ENCODE measurements at places on chromosomes 2 and 18.

GRCh38 chr2:70854411-70854810, 18.8 kb upstream of the CD207 start:
- no peak for DNase-seq

- DNase-seq: peak; percentile 65
Measured at GRCh38 chr2:27890146-27890923, at the start of the genes BABAM2 and RBKS. BABAM2 (plus strand) TSS chr2:27890729; CDS start chr2:27894557, 3,828 bp downstream. RBKS (minus strand) TSS chr2:27890387; CDS start chr2:27890345, 42 bp downstream.

- no peak for DNase-seq
Measured at GRCh38 chr2:136363900-136364299, 246.0 kb upstream of the CXCR4 start.

DNA sequence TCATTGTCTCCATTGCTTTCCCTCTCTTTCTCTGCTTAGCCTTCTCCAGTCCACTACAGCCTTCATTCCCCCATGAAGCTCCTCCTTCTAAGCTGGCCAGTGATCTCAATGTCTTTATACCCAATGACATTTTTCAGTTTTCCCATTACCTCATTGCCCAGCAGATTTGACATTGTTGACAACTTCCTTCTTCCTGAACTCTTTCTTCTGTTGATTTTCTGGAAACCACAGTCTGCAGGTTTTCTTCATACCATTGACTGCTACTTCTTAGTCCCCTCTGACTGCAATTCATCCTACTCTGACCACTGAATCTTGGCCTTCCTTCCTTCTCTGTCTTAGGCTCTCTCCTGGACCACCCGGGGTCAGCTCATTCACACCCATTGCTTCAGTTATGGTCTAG, 22.9 kb upstream of the SPP2 start:
- no peak for DNase-seq

DNA sequence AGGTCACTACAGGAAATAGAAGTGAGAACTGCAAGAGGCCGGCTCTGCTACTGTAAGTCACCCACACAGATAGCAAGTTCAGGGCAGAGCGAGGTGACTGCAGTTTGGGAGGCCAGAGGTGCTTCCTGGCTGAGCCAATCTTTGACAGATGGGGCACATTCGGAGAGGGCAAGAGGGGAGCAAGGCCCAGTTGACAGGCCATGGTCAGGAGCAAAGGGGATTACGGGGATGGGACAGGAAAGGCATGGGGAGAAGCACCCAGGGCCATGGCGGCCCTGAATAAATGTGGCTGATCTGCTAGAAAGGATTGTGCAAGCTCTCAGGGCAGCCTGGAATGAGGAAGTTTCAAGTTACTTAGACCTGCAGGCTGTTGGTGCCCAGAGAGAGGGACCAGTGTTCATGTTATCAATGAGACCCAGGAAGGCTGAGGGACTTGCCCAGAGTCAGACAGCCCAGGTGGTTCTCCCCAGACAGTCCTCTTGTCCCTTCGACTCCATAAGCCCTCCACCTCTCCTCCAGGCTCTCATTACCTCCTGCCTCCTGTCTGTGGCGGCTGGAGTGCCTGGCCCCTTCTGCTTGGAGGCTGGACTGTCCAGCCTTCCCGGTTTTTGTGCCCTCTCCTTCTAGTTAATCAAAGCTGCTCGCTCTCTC, 123.3 kb downstream of the CTIF start:
- no peak for DNase-seq

GRCh38 chr2:121502246-121502645, 28.4 kb upstream of the RNU4ATAC start:
- no peak for DNase-seq

- DNase-seq: no peak
Measured at GRCh38 chr18:78192054-78192453, 787.6 kb upstream of the SALL3 start.

GRCh38 chr18:6355789-6356589, 58.7 kb downstream of the L3MBTL4 start:
- no peak for DNase-seq

GRCh38 chr18:3973191-3973850, 481.8 kb downstream of the DLGAP1 start:
- no peak for DNase-seq

DNA sequence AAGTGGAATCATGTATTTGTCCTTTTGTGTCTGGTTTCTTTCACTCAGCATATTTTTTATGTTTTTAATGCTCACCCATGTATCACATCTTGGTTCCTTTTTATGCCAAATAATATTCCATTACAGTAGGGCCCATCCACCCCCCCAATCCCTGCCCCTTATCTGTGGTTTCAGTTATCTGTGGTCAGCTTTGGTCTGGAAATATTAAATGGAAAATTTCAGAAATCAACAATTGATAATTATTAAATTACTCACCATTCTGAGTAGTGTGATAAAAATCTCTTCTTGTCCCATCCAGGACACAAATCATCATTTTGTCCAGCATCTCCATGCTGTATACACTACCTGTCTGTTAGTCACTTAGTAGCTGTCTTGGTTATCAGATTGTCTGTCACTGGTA, 66.7 kb downstream of the BIRC6 start:
- DNase-seq: no peak

DNA sequence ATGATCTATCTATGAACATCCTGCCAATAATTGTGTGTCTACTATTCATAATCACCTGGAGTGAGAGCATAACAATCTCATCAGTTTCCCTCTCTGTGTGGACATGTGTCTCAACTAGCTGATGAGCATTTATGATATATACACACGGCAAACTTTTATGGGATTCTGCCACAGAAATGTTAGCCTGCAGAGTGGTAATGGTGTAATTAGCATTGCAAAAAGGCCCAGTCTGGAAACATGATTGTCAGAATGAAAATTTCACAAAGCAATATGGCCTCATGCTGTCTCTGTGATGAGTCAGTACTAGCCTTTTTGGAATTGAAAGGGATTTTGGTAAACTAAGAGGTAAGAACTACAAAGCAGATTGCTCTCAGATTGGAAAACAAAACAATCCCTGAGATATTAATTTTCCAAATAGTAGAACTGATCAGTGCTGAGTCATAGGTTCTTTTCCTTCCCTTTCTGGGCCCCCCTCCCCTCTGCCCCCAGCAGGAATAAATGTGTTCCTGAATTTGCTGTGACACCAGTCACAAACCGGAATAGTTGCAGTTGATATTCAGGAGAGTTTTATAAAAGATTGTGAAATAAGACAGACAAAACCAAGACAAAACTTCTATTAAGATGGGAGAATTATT, 189.2 kb downstream of the OSR1 start:
- DNase-seq: no peak

DNA sequence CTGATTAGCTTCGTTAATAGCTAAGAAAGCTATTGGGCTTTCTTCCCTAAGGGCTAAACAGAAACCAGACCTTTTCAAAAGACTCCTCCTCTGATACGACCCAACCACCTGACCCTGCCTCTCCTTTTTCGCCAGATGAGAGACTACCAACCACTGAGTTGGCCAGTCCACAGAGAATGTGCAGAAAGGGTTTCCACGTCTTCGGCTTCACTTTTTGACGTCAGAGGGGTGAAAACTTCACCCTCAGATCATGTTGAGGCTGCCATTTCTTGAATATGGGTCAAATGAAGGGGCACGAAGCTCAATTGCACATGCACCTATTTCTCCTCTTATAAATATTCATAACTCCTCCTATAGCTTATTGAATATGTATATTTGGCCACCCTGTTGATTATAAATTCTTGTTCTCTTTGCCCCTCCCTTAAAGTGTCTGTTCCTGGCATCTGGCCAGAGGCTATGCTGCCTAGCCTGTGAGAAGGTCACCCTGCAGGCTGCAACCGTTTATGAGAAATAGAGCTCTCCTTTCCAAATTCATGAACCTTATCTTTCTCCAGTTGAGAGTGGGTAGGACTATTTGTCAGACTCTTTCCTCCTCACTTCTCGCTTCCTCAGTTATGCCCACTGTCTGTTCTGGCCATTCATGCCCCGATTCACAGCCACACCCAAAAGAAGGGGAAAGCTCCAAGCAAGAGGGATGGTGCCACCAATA, 301.6 kb downstream of the STK39 start:
- DNase-seq: peak; percentile 60

DNA sequence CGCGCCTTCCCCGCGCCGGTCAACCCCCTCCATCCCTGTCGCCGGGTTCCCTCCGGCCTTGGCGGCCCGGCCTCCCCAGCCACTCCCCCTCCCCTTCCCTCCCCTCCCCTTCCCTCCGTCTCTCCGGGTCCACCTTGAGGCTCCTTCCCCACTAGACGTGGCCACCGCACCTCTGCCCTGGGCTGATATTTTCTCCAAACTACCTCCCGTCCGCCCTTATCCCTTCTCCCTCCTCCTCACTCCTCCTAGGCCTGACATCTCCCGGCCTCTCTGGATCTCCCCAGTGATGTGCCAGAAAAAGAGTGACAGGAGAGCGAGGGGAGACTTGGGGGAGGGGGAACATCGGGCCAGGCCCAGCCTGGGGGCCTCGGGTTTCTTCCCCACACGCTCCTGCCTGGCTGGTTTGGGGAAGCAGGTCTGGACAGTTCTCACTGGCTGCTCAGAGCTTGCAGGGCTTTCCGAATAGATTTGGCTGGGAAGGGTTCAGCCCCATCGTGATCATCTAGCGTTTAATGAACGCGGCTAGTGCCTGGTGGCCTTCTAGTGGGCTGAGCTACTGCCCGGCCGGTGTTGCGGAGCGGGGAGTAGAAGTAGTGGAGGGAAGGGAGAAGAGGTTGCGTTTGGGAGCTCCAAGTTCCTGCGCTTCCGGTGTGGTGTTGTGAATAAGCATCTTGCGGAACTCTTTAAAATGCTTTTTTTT, 641 bp downstream of the MAPRE3 start:
- DNase-seq: peak; percentile 5

- no peak for DNase-seq
Measured at GRCh38 chr2:212592695-212593094, 54.1 kb upstream of the ERBB4 start.

- DNase-seq: peak; percentile 78
Measured at GRCh38 chr2:174682578-174683391, 81.5 kb downstream of the CHRNA1 start.

- no peak for DNase-seq
Measured at GRCh38 chr2:133416146-133416545, 152.1 kb downstream of the NCKAP5 start.

DNA sequence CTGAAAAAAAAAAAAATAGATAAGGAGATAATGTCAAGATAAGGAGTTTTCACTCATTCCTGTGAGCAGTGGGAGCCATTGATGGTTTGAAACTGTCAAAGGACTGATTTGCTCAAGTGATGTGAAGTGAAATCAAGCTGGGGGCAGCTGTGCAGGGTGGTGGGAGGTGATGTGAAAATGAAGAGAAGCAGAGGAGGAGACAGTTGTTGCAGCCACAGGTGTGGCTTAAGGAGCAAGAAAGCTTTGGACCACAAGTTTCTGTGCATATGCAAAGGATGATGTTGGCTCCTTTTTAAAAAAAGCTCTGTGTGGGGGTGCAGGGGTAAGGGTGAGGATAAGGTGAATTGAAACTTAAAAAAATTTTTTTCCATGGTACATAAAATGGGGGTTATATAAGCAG, 8.3 kb downstream of the EFR3B start:
- DNase-seq: no peak

GRCh38 chr2:38509314-38509946, 93.3 kb downstream of the HNRNPLL start:
- DNase-seq: peak; percentile 23

- no peak for DNase-seq
Measured at GRCh38 chr2:212052412-212053159, 486.0 kb downstream of the ERBB4 start.

DNA sequence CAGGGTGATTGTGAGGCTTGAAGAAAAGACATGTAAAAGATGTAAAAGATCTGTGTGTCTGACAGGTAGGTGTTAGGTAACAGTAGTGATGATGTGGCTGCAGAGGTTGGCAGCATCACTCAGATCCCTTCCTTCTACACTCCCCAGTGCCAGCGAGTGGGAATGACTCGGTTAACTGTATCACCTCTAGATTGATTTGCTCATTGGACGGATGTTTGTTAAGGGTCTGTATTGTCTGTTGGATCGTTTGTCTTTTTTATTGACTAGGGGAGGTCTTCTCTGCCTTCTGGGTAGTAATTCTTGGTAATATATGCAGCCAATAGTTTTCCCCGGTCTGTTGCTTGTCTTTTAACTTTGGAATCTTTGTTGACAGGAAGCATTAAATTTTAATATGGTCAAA, 44.8 kb upstream of the CNGA3 start:
- DNase-seq: no peak

GRCh38 chr2:128978212-128978611, 659.5 kb upstream of the HS6ST1 start:
- no peak for DNase-seq

- no peak for DNase-seq
Measured at GRCh38 chr2:136891100-136891499, 125.8 kb downstream of the THSD7B start.

DNA sequence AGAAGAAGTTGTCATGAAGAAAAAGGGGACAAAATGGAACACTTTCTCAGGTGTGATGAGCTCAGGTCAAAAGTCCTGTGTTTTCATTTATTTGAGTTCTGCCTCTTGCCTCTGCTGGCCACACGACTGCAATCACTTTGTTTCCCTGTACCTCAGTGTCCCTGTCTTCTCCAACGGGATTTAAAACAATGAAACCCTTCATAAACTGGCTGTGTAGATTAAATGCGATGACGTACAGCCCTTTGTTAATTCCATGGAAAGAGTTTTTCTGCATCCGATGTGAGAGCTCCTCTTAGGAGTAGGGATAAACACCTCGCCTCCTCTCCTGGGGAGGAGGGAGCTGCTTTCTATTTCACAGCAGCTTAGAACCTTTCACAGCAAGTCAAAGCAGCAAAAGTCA, 51.5 kb upstream of the CNGA3 start:
- DNase-seq: no peak

DNA sequence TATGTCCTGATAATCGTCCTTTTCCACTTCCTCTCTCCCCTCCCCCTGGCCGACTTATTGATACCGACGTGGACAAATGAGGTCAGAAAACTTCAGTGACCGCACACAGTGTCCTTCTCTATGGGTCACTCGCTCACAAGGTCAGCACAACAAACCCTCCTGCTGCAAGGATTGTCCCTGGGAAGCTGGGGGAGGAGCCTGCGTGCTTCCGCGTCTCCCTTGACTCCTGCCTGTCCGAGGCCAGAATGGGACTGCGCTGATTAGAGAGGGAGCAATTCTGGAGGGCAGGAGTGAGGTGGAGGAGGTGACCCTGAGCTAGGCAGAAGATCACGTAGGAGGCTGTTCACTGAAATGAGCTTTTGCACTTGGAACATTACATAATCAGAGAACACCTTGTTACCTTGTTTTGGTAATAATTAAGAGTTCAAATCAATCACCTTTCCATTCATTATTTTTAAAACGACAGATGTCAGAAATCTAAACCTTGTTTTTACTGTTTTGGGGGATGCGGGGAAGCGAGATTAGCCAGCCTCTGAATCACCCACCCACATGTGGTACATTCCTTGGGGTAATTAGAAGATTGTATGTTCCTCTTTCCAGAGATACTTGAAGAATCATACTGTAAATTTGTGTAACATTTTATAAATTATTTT, 70.6 kb downstream of the CTAGE1 start:
- DNase-seq: no peak

GRCh38 chr2:134174711-134175110, 79.2 kb upstream of the MGAT5 start:
- no peak for DNase-seq

GRCh38 chr2:3265471-3265870, 112.1 kb downstream of the EIPR1 start:
- DNase-seq: peak; percentile 36

- DNase-seq: no peak
Measured at GRCh38 chr18:56086176-56086575, 498.2 kb upstream of the TCF4 start.

- DNase-seq: no peak
Measured at GRCh38 chr2:160305081-160305750, 105.1 kb upstream of the ITGB6 start.

- no peak for DNase-seq
Measured at GRCh38 chr2:149858901-149859634, 271.5 kb upstream of the MMADHC start.

GRCh38 chr18:13429884-13430510, 211.4 kb downstream of the LDLRAD4 start:
- no peak for DNase-seq
